ENCODE measurements at places on chromosomes 2 and 18.
A peak's percentile ranks its signal among the peaks of the same experiment; 100 is the strongest.

GRCh38 chr2:120699292-120699691 lies 36.4 kb upstream of the GLI2 start:
- no peak for DNase-seq

- no peak for DNase-seq
Observed at GRCh38 chr2:113208396-113208795, 34.6 kb downstream of the PSD4 start.

DNA sequence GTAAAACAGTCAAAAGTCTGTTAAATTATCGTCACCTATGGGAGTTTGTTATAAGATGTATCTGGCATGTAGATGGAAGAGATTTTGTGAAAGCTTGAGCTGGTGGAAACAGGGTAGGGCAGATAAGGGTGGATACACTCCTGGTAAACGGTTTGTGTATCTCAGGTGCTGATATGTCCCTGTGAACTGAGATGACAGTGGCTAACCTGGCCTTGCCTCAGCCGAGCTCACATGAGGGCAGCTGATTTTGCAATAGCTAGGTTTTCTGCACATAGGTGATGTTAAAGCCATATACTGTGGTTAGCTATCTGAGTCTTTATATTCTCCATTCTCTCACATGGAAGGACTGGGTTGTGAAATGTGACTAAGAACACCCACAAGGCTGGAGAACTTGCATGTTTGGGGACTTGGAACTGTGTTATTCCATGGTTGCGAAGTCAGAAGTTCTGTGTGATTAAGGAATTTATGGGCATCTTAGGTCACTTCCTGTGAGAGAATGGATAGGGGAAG lies 205.1 kb downstream of the TPGS2 start:
- peak; percentile 23 for DNase-seq

DNA sequence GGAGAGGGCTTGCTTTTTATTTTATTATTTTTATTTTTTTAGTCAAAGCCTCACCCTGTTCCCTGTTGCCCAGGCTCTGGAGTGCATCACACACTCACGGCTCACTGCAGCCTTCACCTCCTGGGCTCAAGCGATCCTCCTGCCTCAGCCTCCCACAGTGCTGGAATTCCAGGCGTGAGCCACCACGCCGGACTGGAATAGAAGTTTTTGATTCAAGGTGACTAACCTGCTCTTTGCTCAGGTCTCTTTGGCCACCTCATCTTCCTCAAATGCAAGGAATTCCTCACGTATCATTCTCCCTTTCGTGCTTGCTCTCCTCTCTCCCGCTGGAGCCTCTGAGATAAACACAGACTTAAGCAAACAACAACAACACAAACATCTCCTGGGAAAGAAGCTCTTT lies 636.8 kb downstream of the ADCYAP1 start:
- DNase-seq = no peak

DNA sequence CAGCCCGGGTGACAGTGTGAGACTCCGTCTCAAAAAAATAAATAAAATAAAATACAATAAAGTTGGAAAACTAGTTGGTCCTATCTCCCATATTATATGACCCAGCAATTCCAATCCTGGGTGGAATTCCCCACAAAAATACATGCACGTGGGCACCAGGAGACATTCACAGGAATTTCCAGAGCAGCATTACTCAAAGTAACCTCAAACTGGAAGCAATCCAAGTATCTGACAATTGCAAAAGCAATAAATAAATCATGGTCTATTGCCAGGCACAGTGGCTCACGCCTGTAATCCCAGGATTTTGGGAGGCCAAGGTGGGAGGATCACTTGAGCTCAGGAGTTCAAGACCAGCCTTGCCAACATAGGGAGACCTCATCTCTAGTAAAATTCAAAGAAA lies 101.2 kb upstream of the MAP4K4 start:
- DNase-seq = peak; percentile 31

DNA sequence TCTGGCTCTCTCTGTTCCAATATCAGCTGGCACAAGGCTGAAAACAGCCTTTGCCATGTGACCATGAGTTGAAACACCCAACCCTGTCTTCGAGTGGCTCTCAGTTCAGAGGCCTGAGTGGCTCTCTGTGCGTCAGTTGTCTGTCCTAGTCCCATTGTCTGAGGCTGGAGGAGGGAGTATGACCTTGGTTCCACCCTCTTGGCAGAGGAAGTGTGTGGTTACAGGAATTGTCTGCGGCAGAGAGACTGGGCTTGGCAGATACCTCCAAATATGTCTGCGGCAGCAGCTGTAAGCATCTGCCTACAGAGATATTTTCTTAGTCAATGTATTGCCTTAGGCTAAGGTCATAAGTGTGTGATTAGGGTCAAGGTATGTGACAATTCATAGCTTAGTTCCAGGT lies 32.6 kb downstream of the CNGA3 start:
- DNase-seq = peak; percentile 24

DNA sequence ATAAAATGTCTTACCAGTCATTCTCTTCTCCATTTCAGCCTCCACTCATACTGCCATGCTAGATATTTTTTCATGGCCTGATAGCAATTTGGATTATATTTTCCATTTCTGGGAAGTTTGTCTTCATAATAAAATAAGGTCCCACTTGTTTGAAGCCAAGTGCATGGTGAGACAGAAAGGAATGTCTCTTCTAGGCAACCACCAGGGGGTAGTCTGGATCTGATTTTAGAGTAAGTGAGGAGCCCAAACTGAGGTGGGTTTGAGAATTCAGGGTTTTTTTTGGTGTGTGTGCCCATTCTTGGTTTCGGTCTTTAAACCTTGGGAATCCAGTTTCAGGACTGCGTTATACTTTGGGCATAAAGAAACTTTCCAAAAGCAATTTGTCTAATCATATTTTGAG lies 315.5 kb downstream of the RPRM start:
- DNase-seq = peak; percentile 13

GRCh38 chr2:234951664-234952269 lies at the start of gene SH3BP4:
TSS of gene SH3BP4 (plus strand) at chr2:234952017. CDS start at chr2:235035003, 82,986 bp downstream.
- DNase-seq = peak; percentile 85

DNA sequence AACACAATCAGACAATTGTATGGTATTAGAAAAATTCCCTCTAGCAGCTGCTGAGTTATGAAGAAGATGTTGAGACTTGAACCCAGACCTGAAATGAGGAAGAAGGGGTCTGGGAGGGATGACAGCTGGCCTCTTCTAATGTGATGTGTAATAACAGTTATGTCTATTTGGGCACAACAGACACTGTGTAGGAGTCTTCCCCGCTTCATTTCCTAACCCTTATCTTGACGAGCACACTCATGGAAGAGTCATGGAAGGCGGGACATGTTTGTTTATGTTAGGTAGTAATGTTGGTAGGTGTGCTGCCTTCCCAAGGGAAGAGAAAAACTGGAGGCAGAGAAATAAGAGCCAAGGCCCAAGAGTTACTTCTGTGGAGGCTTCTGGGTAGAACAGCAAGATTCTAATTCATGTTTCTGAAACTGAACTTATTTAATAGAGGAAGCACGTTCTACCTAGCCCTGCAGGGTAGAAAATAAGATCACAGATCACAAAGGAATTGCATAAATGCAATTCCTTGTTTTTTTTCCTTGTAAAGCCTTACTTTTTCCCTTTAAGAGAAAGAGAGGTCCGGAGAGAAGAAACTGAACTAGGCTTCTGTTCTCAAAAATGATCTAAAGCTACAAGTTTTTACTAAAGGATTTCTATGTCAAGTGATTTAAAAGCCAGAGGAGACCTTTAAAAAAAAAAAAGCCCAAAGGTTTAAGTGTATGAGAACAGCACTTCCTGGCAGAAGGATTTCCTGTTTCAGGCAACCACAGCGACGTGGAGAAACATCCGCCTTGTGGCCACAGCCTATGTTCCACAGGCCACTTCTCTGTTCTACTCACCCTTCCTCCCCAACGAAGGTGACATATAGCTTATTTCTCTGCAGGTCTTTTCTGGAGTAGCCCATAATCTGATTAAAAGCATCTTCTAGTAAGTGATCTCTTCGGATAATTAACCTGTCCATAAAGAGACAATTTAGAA lies 68.5 kb upstream of the STK17B start:
- DNase-seq = no peak

GRCh38 chr18:10923551-10924070 lies 225.8 kb downstream of the PIEZO2 start:
- peak; percentile 29 for DNase-seq

- no peak for DNase-seq
Observed at GRCh38 chr2:240925568-240926515, 19.7 kb downstream of the CROCC2 start.

GRCh38 chr18:9557250-9557943 lies 57.0 kb downstream of the PPP4R1 start:
- peak; percentile 7 for DNase-seq

GRCh38 chr2:102080451-102081242 lies 61.9 kb upstream of the IL1R1 start:
- no peak for DNase-seq

- no peak for DNase-seq
Observed at GRCh38 chr2:227401550-227401949, 13.8 kb upstream of the SCYGR1 start.

GRCh38 chr2:121085801-121086200 lies 199.2 kb downstream of the TFCP2L1 start:
- DNase-seq = no peak

DNA sequence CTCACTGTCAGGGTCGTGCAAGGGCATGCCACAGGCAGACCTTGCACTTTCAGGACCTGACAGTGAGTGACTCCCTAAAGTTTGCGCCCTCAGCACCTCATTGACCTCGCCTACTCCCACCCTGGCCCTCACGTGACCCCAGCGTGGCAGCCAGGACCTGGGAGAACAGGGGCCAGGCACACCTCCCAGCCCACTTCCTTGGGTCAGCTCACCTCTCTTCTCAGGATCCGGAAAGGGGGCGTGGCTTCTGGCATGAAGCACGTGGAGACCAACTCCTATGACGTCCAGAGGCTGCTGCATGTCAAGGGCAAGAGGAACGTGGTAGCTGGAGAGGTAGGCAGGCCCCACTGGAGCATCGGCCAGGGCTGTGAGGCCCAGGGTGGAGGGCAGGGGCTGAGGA lies 8.8 kb downstream of the VIL1 start:
- DNase-seq = no peak

DNA sequence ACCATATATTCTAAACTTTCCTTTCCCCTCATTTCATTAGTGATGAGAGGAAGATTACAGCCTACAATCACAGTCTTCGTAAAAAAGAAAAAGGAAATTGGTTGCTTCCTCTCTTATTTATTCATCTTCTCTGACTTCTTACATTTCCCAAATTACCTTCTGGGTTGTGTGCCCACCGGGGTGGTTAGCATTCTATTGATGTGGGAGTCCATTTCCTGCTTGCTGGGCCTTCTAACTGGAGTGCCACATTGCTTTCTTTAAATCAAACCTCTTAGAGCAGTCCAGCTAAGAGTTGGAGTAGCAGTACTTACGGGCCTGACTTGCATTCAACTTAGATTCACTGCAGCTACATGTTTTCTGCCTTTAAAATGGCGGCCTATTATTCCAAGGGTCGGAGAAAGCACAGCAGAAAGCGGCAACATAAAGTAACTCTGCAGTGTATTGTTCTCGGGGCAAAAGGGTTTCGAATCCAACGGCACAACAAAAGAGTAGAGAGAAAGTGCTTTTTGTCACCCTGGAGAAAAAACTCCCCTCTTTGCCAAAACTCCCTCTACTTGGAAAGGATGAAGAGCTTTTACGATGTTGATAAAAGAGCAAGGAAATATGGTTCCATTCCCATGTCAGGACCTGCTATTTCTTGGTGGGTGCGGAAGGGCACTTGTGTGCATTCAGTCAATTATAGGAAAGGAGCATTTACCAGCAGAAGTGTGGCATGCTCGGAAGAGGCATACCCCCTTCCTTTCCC lies 110.6 kb upstream of the DLX2 start:
- no peak for DNase-seq
